ENCODE measurements at places on chromosomes 13 and 19. TPM values are rescaled to one million over a fixed set of nuclear protein-coding genes. Genes with fewer than 3 reads are reported as not detected.

ZFP82 gene
- total RNA-seq: 3.3 TPM

NLRP11 gene
- total RNA-seq: not detected

C19orf67 gene
- not detected for total RNA-seq

ZNF813 gene
- 3.8 TPM for total RNA-seq

CYP2F1 gene
- not detected for total RNA-seq

KLK12 gene
- not detected for total RNA-seq

CNOT3 gene
- total RNA-seq: 15.0 TPM

TYROBP gene
- total RNA-seq: not detected

CYSLTR2 gene
- total RNA-seq: not detected
